Liver (tissue), 10 donors: ENCODE measurements at places on chromosomes 1 and 21.

- DNase-seq, result no peak
Observed at GRCh38 chr1:26083208-26083607, 15.8 kb upstream of the TRIM63 start.

- DNase-seq, result no peak
Observed at GRCh38 chr1:11721311-11721710, 14.6 kb upstream of the AGTRAP start.

- DNase-seq, result no peak
Observed at GRCh38 chr21:43599728-43600127, 59.6 kb downstream of the HSF2BP start.

- no peak for DNase-seq
Observed at GRCh38 chr1:186076006-186076405, 299.0 kb downstream of the TPR start.
